Dorsolateral prefrontal cortex (tissue), 122 donors: ENCODE measurements at places on chromosomes 5 and 9. TPM values are rescaled to one million over a fixed set of nuclear protein-coding genes. Genes with fewer than 3 reads are reported as not detected.

- DNase-seq: no peak
These were observed 715.5 kb downstream of the CETN3 start for GRCh38 chr5:89694026-89694550.

GRCh38 chr5:57626703-57627102 is 144.1 kb upstream of the ACTBL2 start:
- no peak for DNase-seq

GRCh38 chr5:73828465-73828864 is 202.5 kb downstream of the ARHGEF28 start:
- no peak for DNase-seq

PTGDS gene
- 2,047 TPM for total RNA-seq
